ENCODE measurements at places on chromosomes 16 and 17.

GRCh38 chr17:42122371-42123303, at the start of gene HSPB9:
HSPB9 (plus strand) TSS chr17:42122804; CDS start chr17:42122851, 47 bp downstream.
- peak; percentile 76 for DNase-seq

DNA sequence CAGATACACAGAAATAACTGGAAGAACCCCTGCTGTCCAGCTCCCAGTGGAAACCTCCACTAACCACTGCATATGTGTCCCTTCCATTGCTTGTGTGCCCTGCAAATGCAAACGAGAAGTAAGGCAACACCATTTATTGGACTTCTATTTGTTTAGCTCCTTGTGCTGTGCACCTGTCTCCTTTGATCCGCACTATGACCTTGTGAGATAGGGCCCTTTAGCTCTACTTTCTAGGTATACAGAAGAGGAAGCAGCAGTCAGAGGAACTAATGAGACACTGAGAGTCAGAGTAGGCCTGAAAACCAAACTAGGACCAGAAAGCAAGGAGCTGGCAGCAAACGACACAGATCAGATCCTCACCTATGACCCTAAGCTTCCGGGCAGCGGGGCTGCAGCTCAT, 22.4 kb downstream of the SOX9 start:
- DNase-seq = no peak

DNA sequence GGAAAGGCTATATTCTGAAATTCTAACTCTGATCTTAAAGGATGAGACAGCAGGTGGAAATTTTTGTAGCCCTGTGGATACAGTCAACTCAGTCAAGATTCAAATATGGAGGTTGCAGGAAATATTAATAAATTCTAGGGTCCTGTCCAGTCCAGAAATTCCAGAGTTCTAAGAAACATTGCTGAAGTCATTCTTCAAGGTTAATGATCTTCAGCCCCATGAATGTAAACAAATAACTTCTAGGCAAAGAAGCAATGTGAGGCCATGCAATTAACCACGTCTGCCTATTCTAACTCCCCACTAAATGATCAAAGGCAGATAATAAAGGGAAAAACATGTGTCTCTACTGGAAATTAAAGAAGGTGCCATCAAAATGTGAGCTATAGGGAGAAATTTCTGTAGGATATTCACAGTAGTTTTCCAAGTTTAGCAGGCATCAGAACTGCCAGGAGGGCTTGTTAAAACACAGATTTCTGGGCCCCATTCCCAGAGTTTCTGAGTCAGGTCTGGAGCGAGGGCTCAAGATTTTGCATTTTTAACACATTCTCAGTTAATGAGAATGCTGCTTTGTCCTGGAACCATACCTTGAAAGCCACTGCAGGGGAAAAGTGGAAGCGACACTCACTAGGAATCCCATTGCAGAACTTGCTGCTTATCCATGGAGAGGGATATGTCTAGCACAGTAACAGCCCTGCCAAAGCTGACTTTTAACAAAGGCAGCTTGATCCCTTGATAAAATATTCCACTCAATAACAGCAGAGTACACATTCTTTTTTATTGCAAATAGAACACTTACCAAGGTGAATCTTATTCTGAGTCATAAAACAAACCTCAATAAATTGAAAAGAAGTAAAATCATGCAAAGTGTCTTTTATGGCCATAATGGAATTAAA, 61.8 kb downstream of the DNAH3 start:
- DNase-seq = no peak

DNA sequence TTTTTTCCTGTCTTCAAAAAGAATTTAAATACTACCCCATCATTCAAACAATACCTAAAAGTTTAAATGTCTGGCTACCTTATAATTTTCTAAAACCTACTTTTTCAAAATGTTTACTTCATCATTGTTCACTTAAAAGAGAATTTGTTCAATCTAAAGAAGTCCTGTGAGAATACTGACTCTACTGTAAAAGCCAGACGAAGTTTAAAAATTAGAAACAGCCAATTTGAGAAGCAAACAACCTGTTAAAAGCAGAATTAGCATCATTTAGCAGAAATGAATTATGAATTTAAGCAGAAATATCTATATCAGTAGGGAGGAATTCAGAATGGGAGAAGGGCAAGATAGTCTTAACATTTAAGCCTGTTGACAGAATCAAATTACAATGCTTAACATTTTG, 2.1 kb downstream of the SKA2 start:
- no peak for DNase-seq

DNA sequence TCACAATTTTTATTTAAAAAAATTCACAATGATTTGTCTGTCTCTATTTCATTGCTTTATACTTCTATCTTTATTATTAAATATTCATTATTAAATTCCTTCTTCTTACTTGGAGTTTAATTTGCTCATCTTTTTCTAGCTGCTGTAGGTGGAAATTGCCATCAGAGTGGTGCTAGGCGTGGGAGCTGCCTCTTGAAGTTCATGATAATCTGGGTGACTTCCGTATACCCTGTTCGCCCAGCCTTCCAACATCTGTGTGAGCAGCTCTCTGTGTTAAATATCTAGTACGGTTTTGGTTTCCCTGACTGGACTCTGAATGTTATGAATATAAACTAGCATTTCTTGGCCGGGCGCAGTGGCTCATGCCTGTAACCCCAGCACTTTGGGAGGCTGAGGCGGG, 84.0 kb upstream of the RPH3AL start:
- no peak for DNase-seq

DNA sequence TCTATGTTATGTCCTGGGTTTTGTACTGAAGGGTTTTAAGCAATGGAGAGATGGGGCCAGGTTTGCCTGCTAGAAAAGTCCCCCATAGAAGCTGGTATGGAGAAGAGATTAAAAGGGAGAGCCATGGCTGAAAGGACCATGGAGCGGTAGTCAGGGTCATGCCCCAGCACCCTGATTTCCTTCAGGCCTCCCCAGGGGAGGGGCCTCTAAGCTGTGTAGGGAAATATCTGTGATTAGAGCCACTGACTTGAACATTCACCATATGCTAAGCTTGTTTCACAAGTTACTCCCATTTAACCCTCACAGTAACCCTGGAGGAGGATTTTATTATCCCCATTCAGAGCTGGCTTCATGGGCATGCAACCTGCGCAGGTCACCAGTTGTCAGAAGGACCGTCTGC, 3.8 kb upstream of the ATP2A3 start:
- no peak for DNase-seq

DNA sequence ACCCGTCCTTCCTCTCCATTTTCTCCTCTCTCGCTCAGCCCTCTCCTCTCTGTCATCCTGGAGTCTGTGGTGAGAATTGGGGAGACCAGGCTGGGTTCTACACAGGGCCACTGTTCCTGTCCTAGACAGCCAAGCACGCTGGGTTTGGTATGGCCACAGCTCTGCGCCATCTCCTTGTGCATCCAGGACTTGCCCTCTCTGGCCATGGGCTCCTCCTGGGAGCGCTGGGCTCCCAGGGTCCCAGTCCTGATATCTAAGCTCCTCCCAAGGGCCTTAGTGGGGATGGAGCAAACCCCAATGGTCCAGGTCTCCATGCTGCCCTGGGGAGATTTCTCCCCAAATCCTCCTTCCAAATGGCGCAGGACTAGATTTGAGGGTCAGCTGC, 27.2 kb upstream of the ITGA3 start:
- no peak for DNase-seq

DNA sequence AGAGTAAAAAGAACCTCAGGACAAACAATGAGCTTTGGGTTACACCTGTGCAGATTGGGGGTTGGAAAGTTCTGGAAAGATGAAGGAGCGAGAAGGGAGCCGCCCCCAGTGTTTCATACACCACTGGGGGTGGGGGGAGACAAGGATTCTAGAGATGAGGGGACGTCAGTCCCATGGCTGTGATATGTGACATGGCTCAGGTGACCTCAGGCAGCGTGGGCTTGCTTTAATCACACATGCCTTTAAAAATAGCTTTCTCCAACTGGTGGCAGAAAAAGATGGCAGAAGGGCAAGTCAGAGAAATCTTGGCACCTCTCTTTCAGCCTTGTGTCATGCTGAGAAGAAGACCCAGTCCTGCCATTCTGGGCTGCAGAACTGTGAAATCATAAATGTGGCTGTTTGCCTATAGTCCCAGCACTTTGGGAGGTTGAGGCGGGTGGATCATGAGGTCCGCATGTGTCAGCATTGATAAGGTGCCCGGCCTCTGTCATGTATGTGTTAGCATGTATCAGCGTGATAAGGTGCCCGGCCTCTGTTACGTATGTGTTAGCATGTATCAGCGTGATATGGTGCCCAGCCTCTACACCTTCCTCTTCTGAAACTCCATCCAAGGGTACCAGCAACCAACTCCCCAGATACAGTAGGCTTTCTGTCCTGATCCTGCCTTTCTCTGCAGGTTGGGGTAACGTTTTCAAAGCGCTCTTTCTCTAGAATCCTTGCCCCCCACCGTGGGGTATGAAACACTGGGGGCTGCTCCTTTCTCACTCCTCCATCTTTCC, 25.0 kb downstream of the WIPI1 start:
- no peak for DNase-seq

GRCh38 chr16:20866145-20866772, 33.9 kb downstream of the DCUN1D3 start:
- DNase-seq = no peak
